Hematopoietic multipotent progenitor cell (in vitro differentiated cells): ENCODE measurements at places on chromosomes 6 and 20.

DNA sequence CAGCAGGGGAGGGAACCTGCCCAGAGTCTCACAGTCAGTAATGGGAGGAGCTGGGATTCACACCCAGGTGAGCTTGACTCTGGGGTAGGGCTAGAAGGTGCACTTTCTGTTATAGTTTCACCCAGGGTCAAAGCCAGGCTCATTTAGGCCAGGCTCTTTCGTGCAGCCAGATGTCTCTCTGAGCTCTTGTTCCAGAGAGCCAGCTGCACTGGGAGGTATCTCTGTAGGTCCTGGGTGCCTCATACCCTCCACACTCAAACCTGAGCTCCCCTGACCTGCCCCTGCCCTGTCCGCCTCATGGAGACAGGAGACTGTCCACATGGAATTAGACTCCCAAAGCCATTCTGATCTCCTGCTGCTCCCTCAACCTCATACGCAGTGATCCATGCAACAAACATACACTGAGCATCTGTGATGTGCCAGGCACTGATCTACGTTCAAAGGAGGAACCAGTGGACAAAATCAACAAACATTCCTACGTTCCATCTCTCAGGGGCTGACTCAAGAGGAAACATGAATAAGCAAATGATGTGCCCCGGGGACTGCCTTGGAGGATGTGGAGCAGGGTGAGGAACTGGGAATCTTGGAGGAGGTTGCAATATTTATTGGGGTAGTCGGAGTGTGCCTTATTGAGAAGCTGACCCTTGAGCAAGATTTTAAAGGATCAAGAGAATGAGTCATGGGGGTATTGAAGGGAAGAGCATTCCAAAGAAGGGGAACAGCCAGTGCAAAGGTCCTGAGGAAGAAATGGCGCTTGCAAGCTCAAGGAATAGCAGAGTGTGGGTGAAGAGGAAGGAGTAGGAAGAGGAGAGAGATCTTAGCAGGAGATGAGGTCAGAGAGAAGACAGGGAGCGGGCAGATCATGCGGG lies 71.3 kb upstream of the TOX2 start:
- no peak for DNase-seq

DNA sequence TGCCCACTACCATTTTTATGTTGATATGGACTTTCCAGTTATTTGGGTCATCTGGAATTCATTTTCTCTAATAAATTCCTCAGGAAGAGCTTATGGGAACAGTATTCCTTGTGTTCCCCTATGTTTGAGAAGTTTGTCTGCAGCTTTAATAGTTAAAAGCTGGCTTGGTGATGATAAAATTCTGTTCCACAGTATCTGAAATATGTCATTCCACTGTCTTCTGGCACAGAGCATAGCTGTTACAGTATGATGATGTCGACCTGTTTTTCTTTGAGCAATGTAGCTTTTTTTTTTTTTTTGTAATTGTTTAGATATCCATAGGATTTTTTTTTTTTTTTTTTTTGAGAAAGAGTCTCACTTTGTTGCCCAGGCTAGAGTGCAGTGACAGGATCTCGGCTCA lies 43.2 kb downstream of the NCOA3 start:
- no peak for DNase-seq

GRCh38 chr6:65231616-65232015 lies 475.4 kb downstream of the EYS start:
- no peak for DNase-seq

GRCh38 chr6:117603821-117604220 lies 1.5 kb upstream of the GOPC start:
- no peak for DNase-seq

DNA sequence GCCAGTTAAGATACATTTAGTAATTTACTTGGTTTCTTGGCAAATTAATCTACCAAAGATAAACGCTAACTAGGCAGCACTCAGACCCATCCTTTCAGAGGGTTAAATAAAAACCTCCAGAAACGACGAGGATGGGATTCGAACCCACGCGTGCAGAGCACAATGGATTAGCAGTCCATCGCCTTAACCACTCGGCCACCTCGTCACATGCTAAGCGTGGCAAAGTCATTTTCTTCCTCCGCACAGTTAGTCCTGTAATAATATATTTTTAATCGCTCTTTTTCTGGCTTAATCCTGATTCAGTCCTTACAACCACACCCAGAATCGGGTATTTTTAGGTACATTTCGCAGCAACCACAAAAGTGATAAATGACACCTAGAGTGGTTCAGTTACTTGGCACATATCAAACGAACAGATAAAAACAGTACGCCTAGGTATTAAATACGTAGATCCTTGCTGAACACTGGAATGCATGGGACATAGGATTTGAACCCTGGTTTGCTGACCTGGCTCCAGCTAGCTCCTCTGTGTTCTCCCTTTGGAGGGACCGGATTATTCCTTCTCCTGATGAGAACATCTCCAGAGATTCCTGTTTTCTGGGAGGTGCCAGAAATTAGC lies 71.6 kb downstream of the GPX5 start:
- no peak for DNase-seq

- no peak for DNase-seq
Measured at GRCh38 chr6:116402108-116402937, 31.6 kb downstream of the DSE start.

DNA sequence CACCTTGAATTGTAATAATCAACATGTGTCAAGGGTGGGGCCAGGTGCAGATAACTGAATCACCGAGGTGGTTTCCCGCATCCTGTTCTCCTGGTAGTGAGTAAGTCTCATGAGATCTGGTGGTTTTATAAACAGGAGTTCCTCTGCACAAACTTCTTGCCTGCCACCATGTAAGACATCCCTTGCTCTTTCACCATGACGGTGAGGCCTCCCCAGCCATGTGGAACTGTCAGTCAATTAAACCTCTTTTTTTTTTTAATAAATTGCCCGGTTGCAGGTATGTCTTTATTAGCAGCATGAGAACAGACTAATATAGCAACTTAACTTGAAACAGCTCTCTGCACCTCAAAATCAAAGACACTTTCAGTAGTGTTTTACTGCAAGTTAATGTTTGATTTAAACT lies 121.6 kb downstream of the OGFRL1 start:
- DNase-seq = no peak

DNA sequence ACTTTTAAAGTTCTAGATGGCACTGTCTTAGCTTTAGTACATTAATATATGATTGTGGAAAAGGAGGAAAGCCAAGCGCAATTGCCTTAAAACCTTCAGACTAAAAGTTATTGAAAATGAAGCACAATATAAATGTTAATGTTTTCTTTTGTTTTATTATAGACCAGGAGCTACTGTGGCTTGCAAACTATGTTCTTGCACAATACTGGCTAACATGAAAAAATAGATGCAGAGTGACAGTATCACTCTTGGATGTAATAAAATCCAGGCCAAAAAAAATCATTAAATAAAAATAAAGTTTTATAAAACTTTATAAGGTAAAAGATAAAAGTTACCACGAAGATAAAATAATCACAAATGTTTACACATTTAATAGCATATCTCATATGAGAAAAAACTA lies 18.3 kb upstream of the PLN start:
- DNase-seq = no peak

- DNase-seq = no peak
Measured at GRCh38 chr6:139135578-139136545, 982 bp downstream of the HECA start.

GRCh38 chr20:4267242-4267641 lies 251.9 kb upstream of the RNF24 start:
- no peak for DNase-seq

DNA sequence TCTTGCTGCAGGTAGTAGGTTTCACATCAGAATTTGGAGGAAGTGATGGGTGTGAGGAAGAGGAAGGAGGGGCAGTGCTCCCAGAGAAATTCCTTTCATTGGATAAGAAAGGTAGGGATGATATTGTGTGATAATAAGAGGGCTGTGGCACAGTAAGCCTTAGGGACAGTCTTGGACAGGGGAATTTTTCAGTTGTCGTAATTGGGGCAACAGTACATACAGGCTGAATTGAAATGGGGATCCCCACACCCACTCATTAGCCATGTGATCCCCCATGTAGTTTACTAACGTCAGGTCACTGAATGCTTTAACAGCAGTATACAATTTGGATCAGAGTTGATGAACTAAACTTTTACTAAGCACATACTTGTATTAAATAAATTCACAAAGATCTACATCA lies 79.4 kb downstream of the FOXO3 start:
- no peak for DNase-seq

GRCh38 chr6:124960757-124961463 lies 1.3 kb upstream of the RNF217 start:
- DNase-seq = no peak

DNA sequence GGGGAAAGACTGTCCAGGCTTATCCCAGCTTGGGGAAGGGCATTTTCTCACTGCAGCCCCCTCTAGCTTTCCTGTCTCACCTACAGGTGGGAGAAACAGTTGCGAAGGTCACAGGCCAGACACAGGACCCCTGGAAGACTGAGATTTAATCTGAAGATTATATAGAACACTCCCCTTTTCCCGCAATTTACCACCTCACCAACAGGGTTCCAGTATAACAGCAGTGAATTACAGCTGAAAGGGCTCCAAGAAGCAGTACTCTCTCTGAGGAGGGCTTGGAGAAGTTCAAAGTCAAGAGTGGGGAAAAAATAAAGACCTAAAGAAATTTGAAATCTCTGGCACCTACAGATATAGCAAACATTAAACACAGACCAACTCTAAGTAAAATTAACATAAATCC lies 111.9 kb downstream of the ANKRD60 start:
- no peak for DNase-seq

DNA sequence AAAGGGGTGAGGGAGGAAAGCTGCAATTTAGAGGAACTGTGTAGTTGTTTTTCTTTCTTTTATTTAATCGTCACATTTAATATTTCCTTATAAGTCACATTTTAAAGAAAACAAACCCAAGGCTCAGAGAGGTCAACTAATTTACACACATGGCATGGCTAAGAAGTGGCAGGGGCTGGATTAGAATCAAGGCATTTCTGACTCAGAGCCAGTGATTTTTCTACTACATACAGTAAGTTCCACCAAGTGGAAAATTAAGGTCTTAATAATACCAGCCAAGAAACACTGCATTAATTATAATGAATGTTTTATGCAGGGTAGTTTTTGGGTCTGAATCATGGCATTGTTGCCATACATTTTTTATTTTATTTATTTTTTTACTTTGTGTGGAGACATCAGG lies 607.7 kb upstream of the CITED2 start:
- no peak for DNase-seq

DNA sequence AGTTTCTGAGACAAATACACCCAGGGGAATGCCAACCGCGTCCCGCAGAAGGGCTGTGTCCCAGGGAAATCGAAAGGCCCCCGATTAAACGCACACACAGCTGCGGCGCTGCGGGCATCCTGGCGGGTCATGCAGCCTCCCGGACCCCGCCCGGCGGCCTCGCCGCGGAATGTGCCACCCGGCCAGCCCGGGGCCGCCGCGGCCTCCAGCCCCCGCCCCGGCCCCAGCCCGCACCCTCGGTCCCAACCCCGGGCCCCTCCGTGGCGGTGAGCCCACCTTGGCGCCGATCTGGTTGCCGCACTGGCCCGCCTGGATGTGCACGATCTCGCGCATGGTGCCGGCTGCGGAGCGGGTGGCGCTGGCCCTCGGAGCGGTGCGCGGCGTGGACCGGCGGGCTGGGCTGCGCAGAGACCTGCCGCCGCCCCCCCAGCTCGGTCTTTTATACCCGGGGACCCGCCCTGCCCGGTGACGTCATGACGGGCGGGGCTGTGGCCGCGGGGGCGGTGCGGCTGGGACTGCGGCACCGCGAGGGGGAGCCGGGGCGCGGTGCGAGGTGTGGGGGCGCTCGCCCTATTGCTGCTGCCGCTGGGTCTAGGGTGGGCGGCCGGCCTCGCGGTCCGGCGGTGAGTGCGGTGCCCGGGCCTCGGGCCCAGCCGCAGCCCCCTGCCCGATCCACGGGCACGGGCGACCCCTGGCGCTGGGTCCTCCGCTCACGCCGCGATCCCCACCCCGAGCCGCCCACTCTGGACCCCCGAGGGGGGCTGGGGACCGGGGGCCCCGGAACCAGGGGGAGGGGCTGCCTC lies at the start of gene TUBB2A:
Gene TUBB2A, minus strand, starts transcription at position 414 of the 803 bp plus-strand sequence. Its CDS starts 81 bp downstream, at position 333.
- DNase-seq = peak; percentile 82

DNA sequence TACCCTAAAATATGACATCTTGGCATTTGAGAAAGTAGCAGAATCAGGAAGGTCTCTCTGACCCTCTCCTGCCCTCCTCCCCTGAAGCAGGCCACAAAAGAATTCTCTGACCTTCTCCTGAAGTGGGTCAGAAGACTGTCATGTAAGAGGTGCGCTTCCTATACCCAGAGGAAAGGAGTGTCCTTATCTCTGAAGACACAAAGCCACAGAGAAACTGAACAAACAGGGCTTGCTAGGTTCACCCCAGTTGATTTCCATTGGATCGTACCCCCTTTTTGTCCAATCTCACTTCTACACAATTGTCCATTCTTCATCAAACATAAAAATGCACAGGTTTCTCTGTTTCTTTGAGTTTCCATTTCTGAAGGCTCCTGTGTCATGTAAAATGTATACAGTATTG lies 272.0 kb upstream of the SOX4 start:
- no peak for DNase-seq

GRCh38 chr20:24691901-24692351 lies 222.5 kb downstream of the SYNDIG1 start:
- no peak for DNase-seq

- DNase-seq = no peak
Measured at GRCh38 chr20:17797161-17797560, 97.4 kb downstream of the BANF2 start.

DNA sequence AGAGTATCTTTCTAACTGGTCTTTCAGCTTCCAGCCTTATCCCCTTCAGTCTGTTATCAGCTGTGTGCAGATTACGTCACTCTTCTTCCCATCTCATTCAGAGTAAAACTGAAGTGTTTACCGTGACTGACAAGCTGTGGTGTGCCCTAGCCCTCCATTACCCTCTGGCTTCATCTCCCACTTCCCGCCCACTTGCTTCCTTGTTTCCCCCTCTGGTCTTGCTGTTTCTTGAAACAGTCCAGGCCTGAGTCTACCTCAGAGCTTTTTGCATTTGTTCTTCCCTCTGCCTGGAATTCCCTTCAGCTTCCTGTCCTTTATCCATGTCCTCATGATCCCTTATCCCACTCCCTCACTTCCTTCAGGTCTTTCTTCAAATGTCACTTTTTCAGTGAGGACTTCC lies 66.9 kb downstream of the CARMIL1 start:
- no peak for DNase-seq

GRCh38 chr6:45900808-45901752 lies 114.6 kb downstream of the CLIC5 start:
- no peak for DNase-seq

- DNase-seq = no peak
Measured at GRCh38 chr6:34360556-34360955, 31.9 kb downstream of the NUDT3 start.

DNA sequence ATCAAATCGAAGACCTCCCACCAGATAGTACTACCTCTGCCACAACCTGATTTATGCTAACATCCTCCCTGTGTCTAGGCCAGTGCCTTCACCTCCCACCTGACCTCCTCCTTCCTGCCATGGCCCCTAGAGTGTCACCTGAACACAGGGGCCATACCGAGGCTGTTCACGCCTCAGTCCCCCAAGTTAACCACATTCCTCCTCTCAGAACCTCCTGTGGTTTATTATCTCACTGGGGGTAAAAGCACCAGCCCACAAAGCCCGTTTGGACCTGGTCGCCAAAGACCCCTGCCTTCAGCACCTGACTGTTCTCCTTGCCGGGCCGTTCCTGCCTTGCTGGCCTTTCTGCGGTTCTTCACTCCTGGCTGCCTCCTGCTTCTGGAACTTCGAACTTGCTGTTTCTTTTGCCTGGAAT lies 13.7 kb downstream of the MAS1 start:
- DNase-seq = no peak
